ENCODE measurements at places on chromosomes 3 and 15.

- DNase-seq: no peak
These were observed 30.7 kb downstream of the TRPM1 start for GRCh38 chr15:31070867-31071266.

DNA sequence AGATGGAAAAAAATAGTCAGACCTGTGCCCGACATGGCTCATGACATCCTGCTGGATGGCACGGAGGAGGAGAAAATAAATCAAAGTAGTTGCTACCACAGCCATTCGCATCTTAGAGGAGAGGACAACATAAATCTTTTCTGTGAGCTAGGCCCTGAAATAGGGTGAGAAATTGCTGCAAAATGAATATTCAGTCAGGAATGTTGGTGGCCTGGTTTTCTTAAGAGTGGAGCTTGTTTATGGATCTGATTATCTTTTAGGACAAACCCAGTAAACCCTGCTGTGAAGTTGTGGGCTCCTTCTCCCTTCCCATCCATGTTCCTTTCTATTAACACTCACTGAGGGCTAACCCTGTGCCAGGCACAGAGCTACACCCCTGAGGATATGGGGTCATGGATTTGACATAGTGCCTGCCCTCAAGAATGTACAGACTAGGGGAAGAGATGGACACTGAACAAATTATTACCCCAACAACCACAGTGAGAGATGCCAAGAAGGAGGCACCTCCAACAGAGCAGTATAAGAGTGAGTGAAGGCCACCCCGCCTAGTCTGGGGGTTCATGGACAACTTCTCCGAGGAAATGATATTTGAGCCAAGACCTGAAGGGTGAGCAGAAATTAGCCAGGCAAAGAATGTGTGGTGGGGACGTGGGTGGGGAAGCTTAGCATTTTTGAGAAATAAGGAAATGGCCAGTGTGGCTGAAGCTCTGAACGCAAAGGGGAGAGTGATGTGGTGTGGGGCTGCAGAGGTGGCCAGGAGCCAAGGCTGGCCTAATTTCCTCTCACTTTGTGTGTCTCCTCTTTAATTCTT, 68.9 kb upstream of the ARL8B start:
- no peak for DNase-seq

- DNase-seq: peak; percentile 32
These were observed 21.3 kb upstream of the DAPK2 start for GRCh38 chr15:64067564-64068030.

DNA sequence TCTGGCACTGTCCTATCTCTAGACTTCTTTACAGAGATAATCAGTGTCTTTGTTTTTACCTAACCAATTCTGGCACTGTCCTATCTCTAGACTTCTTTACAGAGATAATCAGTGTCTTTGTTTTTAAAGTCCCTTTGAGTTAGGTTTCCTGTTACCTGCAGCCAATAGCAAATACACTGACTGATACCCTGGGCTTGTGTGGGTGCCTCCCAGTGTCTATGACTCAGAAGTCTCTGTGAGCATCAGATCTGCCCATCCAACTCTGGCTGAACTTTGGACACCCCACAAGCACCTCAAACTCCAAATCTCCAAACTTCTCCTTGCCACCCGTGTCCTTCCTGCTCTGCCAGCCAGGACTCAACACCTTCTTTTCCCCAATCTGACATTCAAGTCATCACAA, 30.4 kb downstream of the SLC41A3 start:
- DNase-seq: no peak

DNA sequence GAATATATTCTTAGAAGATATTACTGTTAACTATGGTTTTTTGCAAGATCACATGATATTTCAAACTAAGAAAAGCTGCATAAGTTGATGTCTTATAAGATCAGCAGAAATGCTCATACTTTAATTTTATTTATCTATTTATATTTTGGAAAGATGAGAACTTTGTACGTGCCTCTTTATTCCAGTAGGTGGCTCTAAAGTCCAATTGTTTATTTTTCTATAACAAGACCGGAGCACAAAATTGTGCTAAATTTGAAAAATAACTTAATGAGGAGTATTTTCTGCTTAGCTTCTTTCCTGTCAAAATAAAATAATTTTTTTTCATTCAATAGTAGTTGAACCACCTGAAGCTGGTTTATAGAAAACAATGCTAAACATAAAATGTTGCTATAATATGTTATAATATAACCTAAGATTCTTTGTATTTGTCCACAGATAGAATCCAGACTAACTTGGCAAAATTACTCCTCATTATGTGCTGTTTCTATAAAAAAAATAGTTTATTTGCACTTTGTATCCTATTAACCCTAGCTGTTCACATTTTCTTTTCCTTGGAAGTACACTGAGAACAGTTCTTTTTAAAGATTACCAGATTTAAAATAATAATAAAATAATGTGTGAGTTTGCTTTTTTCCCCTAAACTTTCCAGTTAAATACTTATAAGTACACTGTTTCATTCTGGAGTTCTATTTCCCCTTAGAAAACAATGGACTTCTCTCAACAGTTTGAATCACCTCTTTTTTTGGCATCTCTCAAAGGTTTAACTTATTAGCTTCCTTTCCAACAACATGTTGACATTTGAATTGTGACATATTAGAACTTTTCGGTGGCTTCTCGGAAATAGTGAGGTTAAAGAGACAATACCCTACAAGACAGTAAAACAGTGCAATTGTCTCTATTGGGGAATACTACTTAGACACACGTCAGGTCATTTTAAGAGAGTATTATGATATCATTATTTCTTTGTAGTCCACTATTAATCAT, 530.0 kb downstream of the MECOM start:
- DNase-seq: no peak

GRCh38 chr3:32501783-32502117, 902 bp downstream of the CMTM6 start:
- DNase-seq: no peak

All from stimulated activated CD4-positive, alpha-beta T cell treated with anti-CD3 and anti-CD28 coated beads, TNF-alpha, amount 100 ng/mL, for 4 hours (primary cell).